Endothelial cell of umbilical vein (primary cell): ENCODE measurements at places on chromosomes 2 and 18.

DNA sequence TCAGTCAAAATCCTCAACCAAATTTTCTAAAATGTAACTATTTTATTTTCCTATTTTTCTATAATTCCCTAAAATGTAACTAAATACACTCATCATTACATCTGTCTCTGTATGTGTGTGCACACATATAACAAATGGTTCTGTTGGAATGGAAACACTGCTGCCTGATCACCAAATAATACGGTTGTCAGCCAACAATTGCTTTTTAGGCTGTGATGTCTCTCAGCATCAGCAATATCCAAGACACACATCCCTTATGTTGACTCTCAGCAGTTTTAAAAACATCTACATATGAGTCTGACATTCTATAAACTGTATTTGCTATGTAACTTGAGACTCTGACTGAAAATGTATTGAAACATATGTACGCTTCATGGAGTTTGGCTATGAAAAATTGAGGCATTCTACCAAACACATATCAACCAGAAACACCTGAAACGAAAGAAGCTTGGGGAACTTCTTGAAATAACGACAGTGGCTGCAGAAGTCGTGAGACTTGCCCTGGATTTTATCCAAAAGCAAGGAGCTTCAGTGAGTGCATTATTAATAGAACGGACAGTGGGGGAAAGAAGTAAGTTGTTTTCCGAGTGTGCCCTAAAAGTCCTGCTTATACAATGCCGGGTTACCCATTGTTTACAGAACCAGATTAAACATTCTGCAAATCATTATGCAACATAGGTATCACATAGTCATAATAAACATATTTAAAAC is 110.2 kb upstream of the ITGB6 start:
- DNase-seq = no peak

- DNase-seq = no peak
These were observed 12.0 kb downstream of the ANKRD44 start for GRCh38 chr2:197298609-197299008.

- no peak for DNase-seq
These were observed 359.3 kb downstream of the KIAA1328 start for GRCh38 chr18:37188016-37188791.

DNA sequence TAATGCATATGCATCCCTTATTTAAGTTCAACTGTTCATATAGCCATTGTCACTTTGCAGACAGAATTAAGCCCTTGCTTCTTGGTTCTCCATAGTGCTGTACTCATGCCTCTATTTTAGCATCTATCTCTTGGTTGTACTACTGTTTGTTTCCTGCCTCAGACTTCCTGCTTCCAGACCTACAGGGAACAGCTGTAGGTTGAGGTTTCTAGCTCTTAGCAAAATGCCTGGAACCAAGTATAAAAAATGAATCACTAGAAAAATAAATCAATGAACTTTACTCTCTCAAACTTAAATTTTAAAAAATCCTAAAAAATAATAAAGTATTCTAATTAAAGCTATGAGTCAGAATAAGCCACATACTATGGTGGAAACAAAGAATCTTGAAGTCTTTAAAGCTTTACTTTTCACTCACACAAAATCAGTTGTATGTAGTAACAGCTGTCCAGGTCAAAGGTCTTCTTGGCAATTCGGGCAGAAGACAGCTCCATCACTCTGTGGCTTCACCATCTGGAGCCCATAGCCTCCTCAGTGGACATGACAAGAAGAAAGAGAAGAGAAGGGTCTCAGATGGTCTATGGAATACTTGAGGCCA is 1228.1 kb upstream of the GYPC start:
- no peak for DNase-seq

- no peak for DNase-seq
These were observed 37.0 kb upstream of the CTDP1 start for GRCh38 chr18:79642626-79643025.

GRCh38 chr2:202149936-202150335 is 76.9 kb downstream of the KIAA2012 start:
- no peak for DNase-seq

- DNase-seq = no peak
These were observed 50.2 kb downstream of the EMILIN2 start for GRCh38 chr18:2896990-2897389.

DNA sequence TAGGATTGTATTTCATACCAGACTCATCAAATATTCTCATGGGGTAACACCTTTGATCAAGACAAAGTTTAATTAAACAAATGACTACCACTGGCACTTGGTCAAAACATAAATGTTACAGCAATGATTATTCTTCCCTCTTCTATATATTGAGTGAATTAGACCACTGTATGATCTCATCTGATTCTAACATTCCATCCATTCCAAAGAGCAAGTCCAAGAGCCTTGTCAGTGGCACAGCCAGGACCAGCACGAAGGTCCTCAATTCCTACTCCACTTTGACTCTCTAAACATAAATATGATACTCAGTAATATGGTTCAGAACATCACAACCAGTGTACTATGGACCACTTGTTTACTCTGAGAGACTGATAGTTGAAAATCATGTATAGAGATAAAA is 86.4 kb downstream of the AP1S3 start:
- no peak for DNase-seq

GRCh38 chr2:225290757-225291400 is 108.6 kb upstream of the NYAP2 start:
- no peak for DNase-seq

GRCh38 chr2:132438691-132439090 is 22.1 kb downstream of the GPR39 start:
- peak; percentile 71 for DNase-seq

GRCh38 chr2:68282811-68283418 is 30.6 kb upstream of the PPP3R1 start:
- DNase-seq = peak; percentile 35

DNA sequence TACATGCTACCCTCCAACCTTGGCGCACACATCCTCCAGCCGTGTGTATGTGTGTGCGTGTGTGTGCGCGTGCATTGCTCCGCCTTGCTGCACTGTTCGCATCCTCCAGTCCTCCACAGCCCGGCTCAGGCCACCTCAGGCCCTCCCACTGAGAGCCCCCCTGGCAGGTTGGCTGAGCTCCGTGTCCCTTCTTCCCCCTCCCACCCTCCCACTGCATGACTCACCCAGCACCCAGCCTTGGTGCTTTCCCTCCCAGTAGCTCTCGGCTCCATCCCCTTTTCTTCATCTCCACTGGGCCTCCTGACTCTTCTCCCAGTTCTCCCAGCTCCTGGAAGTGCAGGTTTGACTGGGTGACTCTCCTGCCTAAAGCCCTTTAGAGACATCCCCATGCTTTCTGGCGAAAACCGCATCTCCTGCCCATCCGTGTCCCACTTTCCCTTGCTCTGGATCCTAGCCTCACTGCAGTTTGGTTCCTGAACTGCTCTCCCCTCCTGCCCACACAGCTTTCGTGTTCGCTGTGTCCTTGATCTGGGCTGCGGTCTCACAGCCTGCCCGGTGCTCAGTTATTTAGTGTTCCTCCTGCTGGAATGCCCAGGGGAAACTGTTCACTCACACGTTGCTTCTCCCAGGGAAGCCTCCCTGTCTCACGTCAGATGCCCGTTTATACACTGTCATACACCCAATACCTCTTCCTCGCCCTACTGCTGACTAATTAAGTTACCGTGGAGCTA is 4.9 kb downstream of the TMEM177 start:
- no peak for DNase-seq

- DNase-seq = no peak
These were observed 252.4 kb downstream of the EIPR1 start for GRCh38 chr2:3125001-3125760.

GRCh38 chr18:76963936-76964335 is 141.6 kb downstream of the ZNF236 start:
- DNase-seq = no peak

DNA sequence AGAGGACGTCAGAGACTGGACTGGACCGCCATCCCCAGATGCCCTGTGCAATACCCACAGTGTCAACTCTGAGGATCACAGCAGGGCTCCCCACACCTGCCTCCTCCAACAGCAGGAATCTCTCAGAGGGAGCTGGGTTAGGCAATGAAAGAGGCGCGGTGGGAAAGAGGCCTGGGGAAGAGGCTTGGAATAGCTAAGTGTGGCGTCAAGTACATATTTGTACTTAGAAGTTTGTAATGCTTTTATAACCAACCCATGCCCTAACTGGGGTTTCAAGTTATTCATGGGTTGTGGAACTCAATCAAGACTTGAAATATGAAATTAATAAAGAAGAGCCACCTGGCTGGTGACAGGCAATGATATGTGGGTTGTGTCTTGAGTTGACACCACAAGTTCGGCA is 28.7 kb downstream of the CYP26B1 start:
- no peak for DNase-seq

- DNase-seq = no peak
These were observed 75.2 kb downstream of the COBLL1 start for GRCh38 chr2:164766216-164766953.

DNA sequence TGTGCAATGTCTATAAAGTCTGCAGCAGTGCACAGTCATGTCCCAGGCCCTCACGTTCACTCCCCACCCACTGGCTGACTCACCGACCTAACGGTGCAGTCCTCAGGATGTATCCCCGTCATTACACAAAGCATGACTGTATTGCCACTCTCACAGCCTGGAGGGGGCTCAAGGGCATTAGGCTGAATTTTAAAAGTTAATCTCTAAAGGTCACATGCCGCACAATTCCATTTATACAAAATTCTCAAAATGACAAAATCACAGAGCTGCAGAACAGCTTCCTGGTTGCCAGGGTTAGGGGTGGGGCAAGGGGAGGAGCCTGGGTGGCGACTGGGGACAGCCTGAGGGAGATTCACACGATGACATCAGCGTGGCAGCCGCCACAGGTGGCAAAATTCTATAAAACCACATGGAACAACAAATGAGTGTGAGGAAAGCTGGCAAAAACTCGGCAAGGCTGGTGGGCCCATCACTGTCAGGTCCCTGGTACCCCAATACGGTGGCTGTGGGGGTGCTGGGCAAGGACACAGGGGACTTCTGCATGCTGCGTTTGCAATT is 97.6 kb downstream of the NDUFA10 start:
- DNase-seq = peak; percentile 17

GRCh38 chr2:136378712-136379595 is 261.0 kb upstream of the CXCR4 start:
- peak; percentile 64 for DNase-seq

GRCh38 chr18:59736061-59736460 is 38.8 kb upstream of the CCBE1 start:
- no peak for DNase-seq

DNA sequence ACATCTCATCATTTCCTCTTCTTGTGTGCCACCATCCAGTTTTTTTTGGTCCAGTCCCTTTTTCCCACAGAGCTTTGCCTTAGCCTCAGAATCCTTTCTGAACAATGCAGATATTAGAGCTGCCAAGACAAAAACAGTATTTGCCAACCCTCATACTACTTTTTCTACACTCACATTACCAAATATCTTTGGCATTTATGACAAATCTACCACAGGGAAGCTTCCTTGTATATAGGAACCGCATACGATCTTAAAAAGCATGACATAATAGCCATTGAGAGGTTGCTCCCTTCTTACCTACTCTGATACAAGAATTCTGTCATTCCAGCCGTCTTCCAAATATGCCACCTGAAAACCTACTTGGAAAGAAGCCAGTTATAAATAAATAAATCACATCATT is 9.4 kb downstream of the ZNF24 start:
- DNase-seq = no peak

DNA sequence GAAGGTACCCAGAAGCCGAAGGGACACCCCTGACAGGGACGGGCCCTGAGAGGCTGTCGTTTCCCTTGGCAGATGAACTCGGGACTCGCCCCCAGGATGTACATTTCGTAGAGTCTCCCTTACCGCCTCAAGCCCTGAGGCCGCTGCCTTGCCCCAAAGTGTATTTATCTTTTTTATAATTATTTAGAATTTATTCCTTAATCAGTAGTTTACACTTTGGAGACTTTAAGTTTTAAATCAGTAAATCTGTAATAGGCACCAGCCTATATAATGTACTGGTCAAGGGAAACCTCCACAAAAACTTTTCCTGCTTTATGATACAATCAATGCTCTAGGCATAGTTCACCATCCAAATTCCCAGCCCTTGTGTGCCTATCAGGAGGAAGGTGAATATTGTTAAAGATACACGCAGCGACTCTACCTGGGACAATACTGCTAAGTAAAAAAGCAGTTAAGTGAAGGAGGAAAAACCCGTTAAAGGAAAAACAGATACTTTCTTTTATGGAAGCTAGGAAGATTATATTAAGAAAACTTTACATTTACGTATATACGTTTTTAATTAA is 848 bp downstream of the VRK2 start:
- DNase-seq = peak; percentile 33

DNA sequence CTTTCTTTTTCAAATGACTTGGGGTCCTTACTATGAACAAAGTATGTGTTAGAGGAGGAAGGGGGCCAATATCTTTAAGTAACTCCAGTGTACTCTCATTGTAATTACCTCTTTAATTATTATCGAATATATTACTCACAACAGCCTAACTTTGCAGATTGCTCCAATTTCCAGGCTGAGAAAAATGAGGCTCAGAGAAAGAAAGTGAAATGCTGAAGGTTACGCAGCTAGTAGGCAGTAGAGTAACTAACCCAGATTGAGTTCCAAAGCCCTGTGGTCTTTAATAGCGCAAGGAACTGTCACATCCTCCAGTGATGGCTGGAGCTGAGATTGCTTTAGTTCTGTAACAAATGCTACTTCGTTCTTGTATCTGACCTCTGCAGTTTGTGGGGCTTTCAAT is 2.2 kb upstream of the GYPC start:
- no peak for DNase-seq

- peak; percentile 73 for DNase-seq
These were observed 459.5 kb upstream of the CDH20 start for GRCh38 chr18:60873708-60874107.

GRCh38 chr2:100903534-100904258 is 83.8 kb downstream of the NPAS2 start:
- DNase-seq = no peak

GRCh38 chr18:9642799-9643462 is 28.6 kb upstream of the PPP4R1 start:
- DNase-seq = no peak

- peak; percentile 17 for DNase-seq
These were observed 57.4 kb downstream of the MYO1B start for GRCh38 chr2:191302459-191303139.

DNA sequence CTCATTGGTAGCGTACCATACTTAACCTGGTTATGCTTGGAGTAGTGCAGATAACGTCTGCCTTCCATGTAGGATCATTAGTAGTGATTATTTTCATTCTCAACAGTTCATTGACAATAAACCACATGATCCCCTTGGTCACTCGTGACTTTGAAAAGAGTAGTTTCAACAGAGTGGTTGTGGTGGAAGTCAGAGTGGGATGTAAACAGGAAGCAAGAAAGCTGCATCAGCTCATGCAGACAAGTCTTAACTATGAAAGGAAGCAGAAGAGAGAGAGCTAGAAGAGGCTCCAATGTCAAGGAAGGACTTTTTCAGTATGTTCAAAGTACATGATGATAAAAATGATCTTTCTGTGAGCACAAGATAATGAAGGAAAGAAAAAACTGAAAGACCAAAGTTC is 287.4 kb downstream of the MBD2 start:
- DNase-seq = no peak
